ENCODE measurements at places on chromosomes 12 and 14.

- DNase-seq: no peak
Measured at GRCh38 chr12:53500142-53500775, 824 bp upstream of the TARBP2 start.

GRCh38 chr14:23694085-23694948 is 58.2 kb downstream of the DHRS2 start:
- no peak for DNase-seq

GRCh38 chr14:76391981-76392690 is 16.2 kb downstream of the ESRRB start:
- no peak for DNase-seq

GRCh38 chr12:53065975-53066931 is 12.9 kb downstream of the SPRYD3 start:
- peak; percentile 48 for DNase-seq

DNA sequence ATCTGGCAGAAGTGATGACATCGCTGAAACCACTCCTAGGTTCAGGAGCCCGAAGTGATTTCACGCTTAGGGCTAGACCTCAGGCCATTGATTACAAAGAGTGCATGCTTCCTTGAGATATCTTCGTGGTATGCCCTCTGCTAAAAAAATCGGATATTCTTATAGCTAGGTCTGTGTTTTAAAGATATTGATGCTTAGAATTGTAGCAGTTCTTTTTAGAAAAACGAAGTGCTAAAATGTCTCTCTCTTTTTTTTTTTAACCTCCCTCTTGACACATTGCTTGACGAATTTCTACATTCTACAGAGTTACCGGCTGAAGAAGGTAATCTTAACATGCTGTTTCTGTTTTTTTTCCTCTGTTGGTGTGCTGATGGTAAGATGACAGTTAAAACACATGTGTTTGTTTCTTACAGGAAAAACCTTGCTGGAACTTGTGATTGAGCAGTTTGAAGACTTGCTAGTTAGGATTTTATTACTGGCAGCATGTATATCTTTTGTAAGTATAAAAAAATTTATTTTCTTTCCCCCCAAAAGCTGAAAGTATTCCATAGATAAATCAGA is 1.3 kb downstream of the ATP2A2 start:
- no peak for DNase-seq

GRCh38 chr14:74959596-74960180 is 4.3 kb upstream of the PGF start:
- no peak for DNase-seq

DNA sequence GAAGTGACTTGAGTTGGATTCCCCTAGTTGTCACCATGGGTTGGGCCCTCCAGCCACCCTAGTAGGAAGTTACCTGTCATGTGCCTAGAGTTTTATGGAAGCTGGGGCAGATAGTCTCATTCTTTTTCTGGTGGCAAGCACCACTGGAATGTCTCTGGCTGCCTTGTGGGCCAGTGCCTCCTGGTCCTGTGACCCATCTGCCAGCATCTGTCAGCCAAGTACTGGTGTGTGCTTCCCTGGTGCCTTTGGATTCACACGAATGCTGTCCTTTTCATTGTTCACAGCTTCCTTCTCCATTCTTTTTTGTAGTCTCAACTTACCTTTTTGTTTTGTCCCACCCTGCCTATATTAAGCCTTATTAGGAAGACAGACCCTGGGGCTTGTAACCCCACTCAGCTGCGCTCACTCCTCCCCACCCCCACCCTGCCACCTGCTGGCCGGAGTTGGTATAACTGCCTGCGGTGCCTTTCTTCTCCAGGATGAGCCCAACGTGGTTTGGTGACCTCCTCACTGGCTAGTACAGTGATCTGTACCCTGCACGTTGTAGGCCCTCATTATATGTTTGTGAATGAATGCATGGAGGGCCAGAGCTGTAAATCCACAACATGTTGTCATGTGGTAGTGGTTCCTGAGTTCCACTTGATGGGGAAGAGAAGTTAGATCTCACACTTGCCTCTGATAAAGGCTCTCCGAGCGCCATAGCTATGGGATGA is 125.7 kb downstream of the TSPAN9 start:
- no peak for DNase-seq

Measured in SHP77 treated with DMSO at 0.1 percent for 48 hours (cell line).